ENCODE measurements at places on chromosomes 6 and 20.

- no peak for DNase-seq
Observed at GRCh38 chr20:60506061-60506460, 547.8 kb downstream of the CDH26 start.

DNA sequence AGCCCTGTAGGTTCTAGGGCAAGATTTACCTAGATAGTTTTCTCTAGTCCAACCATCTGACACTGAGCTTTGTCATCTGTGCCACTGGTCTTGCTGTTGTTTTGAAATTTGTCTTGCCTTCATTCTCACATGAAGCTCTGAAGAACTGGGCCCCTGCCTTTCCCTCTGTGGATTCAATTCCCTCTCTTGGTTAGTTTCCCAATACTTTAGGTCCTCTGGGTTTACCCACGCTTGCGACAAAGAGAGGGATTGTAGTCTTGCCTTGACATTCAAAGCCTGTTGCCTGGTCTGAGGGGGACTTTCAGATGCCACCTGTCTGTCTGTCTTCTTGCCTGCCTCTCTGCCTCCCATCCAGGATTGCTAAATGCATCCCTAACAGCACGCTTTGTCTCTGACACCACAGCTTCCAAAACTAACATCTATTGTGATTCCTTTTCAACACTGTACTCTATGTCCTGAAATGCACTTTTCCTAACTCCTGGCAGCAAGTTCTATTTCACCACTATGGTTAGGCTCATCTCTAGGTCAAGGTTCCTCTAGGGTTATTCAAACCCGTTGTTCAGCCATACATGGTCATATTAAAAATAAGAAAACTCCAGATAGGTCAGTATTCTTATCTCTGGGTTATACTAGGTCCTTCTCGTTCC lies 25.5 kb upstream of the MANEA start:
- DNase-seq = no peak

- DNase-seq = no peak
Observed at GRCh38 chr6:82362878-82363427, 664 bp upstream of the TPBG start.

- no peak for DNase-seq
Observed at GRCh38 chr6:99066044-99066443, 118.3 kb upstream of the FBXL4 start.

DNA sequence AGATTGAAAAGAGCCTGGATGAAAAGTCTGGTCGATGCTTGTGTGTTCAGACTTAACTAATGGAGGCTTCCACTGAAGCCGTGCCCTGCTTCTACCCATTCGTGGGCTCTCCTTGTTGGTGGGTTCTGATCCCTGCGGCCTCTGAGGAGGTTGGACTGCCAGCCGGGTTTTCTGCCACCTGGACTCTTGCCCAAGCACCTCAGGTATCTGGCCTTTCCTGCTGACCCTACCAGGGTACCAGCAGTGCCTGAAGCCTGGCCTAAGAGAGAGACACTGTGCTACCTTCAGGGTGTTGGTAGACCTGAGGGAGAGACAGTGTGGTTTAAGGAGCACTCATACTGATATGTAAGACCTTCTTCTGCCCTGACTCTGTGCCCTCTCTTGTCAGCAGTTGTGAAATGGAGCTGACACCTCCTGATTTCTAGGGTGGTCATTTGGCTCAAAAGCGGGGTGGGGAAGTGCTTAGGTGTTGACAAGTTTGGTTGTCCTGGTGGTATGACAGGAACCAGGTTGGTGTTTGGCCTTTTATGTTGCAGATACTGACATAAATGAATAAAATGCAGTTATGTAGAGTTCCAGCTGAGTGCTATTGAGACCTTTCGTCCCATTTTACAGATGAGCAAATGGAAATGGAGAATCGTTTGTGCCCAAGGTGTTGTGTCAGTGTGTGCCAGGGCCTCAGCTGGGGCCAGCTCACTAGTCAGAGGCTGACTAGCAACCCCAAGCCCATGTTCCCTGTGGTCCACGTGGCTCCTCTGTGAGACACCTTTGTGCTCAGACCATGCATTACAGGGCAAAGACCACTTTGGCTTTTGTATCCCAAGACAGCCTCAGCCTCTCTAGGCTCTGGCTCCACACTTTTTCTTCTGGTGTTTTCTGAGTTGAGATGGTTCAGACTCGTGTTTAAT lies 3.1 kb downstream of the PLCG1 start:
- no peak for DNase-seq

- no peak for DNase-seq
Observed at GRCh38 chr6:111791415-111791814, 81.8 kb downstream of the FYN start.

DNA sequence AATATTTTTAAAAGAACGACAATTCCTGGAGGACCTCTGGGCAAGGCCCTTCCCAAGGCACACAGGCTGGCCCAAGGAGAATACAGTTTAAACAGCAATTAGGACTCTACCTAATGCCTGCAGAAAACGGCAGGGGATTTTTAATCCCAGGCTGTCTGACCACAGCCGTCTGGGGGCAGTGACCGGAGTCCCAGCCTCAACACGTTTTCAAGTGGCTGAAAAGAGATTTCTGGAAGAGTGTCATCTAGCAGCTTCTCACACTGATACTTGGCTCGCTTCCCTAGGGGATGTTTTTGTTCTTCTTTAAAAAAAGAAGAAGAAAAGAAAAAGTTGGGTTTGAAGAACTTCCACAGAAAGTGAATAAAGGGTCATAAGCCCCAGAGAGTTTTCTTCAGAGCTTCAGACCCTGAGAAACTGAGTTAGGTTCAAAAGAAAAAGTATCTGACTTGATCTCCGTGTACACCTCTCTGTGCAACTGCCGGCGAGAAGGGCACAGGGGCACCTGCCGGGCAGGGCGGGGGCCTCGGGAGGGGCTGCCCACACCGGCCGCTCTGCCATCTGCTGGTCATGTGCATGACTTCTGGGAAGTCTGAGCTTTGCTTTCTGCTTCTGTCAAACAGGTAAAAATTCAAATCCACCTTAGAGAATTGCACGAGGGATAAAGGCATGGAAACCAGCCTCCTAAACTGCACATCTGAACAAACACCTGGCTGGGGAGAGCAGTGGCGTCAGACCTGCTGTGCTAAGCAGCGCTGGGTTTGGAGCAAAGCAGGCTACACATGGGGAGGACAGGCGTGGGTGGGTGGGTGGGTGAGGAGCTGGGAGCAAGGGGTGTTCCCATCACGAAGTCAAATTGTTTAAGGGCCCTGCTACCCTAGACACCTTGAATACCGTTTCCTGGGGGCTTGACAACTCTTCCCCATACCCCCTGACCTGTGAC lies 33.0 kb downstream of the RRBP1 start:
- no peak for DNase-seq

DNA sequence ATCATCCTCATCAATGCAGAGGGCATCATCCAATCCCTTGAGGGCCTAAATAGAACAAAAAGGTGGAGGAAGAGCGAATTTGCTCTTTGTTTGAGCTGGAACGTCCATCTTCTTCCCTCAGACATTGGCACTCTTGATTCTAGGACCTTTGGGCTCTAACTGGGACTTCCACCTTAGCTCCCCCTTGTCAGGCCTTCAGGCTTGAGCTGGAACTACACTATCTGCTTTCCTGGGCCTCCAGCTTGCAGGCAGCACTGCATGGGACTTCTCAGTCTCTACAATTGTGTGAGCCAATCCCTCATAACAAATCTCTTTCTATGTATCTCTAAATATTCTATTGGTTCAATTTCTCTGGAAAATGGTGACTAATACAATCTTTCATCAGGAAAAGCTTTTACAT lies 155.4 kb downstream of the MCHR2 start:
- no peak for DNase-seq

GRCh38 chr6:56259234-56260077 lies 12.1 kb upstream of the COL21A1 start:
- no peak for DNase-seq

DNA sequence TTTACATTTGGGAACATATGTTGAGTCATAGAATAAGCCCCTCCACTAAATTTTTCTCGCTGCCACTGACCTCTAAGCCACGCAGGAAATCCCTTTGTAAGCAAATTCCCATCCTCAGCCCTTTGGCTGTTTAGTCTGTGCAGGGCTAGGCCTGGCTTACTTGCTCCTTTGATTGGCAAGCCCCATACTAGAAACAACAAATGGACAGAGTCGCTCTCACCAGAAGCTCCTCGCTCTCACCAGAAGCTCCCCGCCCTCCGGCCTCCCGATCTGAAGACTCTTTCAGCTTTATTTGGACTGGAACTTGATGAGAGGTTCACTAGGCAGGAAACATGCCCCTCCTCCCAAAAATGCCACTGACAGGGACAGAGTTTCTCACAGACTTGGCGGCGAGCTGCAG lies 149.2 kb upstream of the EXOC2 start:
- DNase-seq = no peak

DNA sequence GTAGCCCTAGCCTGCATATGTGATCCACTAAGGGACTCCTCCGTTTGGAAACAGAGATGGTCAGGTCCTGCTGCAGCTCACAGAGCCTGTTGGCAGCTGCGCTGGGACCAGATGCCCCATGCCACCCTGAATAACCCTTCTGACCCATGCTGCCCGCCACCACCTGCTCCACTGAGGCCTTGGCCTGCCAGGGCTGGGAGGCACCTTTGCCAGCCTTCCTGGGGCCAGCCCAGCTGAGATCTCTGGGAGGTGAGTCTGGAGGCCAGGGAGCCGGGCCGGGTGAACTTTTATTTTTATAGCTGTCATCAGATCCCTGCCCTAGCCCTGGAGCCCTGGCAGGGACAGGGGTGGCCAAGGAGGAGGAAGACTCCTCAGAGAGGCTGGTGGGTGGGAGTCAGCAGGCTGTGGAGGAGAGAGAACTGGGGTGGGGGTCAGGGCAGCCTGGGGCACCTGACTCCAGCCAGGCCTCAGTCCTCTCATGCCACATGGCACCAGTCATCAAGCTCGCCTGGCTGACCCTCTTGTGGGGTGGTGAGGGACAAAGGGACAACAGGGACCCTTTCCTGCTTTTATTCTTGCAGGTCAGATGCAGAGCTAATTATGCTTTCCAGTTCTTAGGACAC lies 10.0 kb downstream of the CEBPB start:
- DNase-seq = no peak

DNA sequence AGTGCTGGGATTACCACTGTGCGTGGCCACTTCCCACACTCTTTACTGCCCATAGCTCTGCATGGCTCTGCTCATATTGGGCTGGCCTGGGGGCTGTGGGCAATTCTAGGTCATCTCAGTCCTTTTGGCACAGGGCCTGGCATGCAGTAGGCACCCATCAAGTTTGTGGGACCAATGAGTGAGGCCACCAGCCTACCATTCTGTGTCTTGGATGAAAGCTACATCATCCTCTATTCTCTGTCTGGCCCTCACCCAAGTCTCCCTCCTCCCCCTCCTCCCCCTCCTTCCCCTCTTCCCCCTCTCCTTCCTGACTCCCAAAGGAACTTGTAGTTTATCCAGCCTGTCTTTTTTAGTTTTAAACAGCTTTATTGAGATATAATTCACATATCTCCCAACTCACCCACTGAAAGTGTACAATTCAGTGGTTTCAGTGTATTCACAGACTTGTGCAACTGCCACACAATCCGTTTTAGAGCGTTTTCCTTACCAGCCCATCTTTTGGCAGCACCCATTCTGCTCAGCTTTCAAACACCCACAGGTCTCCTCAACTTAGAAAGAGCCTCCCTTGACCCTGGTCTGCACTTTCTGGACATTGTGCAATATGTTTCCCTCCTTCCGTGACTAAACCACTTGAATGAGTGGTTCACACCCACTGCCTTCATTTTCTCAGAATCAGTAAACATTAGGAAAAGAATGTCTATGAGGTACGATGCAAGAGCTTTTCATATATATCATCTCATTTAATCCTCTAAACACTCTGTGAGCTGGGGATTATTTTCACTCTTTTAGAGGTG lies 21.5 kb upstream of the MRPS18A start:
- no peak for DNase-seq

DNA sequence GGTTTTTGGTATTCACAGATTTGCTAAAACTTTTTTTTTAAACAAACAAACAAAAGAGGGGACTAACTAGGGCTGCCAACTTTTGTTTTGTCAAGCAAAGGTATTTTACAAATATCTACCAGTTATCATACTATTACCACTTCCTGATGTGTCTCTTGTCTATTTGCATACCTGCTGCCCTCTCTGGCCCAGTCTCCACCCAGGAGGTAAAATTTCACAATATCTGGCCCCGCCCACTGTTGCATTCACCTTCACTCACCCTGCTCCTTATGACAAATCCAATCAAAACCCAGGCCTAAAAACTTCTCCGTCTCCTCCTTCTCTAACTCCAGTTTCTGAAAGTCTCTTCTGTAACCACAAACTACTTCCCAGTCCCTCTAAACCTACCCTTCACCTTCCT lies 82.2 kb downstream of the TRERF1 start:
- DNase-seq = no peak

DNA sequence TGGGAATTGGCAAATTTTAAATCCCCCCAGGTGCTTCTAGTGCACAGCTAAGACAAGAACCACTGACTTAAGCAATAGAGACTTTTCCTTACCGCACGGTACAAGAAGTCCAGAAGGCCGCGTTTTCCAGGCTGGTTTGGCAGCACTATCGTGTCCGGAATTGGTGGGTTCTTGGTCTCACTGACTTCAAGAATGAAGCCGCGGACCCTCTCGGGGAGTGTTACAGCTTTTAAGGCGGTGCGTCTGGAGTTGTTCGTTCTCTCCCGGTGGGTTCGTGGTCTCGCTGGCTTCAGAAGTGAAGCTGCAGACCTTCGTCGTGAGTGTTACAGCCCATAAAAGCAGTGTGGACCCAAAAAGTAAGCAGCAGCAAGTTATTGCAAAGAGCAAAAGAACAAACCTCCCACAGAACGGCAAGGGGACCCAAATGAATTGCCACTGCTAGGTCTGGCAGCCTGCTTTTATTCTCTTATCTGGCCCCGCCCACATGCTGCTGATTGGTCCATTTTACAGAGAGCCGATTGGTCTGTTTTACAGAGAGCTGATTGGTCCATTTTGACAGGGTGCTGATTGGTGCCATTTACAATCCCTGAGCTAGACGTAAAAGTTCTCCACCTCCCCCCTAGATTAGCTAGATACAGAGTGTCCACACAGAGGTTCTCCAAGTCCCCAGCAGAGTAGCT lies 264.5 kb downstream of the PREX1 start:
- no peak for DNase-seq

DNA sequence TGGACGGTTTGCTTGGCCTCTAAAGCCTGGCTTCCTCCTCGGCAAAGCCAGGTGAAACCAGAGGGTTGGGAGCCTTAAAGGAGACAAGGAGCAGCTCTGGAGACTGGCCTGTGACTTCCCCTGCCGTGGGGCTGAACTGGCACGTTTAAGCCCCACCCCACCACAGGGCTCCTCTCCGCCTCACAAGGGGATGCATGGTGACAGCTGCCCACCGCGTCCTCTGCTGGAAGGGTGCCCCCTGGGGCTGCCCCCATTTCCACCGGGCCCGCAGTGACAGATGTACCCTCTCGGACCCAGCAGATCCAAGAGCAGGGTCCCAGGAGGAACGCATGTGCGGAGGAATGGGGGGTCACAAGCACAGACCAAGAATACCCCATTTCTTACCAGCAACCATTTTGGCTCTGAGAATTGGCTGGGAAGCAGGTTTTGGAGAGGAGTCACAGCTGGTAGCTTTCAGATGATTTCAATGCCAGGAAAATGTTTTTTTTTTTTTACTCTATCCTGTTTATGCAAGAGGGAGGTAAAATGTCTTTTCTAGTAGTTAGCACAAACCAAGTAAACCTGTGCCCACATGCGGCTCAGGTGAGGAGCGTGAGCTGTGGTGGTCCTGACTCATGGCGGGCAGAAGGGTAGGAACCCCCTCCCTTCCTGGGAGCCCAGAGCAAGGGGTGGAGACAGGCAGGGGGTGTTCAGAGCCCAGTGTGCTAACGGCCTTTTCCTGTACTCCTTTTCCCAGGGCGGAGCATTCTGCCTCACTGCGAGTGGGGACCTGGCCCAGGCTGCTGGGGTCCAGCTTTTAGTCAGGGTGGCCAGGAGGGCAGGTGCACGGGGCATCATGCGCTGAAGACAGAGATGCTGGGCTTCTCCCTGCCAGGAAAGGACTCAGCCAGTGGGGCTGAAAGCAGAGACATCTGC lies 33.0 kb downstream of the FRMD1 start:
- DNase-seq = no peak
